ENCODE measurements at places on chromosomes 3 and 15.

- DNase-seq: no peak
These were observed 23.3 kb upstream of the CEMIP start for GRCh38 chr15:80755885-80756284.

DNA sequence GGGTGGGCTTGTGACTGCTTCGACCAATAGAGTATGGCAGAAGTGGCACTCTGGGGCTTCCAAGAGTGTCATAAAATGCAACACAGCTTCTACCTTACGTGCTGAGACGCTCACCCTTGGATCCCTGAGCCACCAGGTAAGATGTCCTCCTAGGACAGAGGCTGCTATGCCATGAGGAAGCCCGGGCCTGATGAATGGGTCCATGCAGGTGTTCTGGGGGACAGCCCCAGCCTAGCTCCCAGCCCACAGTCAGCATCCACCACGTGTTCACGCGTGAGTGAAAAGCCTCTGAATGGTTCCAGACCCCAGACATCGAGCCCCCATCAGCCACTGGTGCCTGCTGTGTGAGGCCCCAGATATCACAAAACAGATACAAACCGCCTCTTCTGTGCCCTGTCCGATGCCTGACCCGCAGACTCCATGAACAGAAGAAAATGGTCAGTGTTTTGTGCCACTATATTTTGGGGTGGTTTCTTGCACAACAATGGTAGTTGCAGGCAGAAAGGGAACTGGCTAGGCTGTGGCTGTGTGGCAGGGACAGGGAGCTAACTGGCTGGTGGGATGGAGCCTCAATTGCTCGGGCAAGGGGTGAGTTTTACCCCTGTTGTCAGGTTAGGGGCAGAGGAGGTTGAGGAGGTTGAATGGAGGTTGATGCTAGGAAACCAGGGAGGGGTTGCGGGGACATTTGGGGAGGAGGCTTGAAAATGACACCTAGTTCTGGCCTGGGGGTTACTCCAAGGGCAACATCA, 92.2 kb downstream of the LINGO1 start:
- no peak for DNase-seq

DNA sequence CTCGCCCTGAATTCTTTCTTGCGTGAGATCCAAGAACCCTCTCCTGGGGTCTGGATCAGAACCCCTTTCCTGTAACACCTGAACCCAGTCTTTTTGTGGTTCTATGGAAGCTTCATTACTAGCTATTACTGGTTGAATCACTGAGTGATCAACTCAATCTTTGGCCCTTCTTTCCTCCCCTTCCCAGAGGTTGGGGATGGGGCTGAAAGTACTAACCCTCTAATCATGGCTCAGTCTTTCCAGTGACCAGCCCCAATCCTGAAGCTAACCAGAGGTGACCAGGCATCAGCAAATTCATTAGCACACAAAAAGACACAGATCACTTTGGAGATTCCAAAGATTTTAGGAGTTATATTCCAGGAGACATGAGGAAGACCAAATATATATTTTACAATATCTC, 39.5 kb downstream of the HERC1 start:
- DNase-seq: no peak

DNA sequence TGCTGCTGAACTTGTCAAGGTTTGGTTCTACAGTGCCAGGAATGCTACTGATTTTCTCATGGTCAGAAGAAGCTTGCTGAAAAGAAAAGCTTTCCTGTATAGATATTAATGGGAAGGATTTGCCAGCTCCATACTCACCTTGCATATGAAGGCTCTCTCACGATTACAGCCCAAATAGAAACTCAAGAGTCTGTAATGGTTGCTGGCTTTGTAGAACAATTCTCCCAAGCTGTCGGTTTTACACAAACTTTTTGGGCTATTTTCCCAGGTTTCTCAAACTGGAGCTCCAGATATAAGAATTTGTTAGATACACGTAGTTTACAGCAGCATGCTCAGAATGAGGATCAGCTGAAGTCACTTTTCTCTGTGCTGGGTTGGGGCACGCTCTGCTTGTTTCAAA, 30.1 kb upstream of the LRRC3B start:
- no peak for DNase-seq

GRCh38 chr15:23773093-23773492, 86.0 kb upstream of the NDN start:
- no peak for DNase-seq

All from stimulated activated CD4-positive, alpha-beta T cell treated with anti-CD3 and anti-CD28 coated beads, Interleukin-4, amount 100 ng/mL, for 1 hour (primary cell).